Osteocyte (in vitro differentiated cells): ENCODE measurements at places on chromosomes 16 and 17.

GRCh38 chr17:67557921-67558320 lies 159.8 kb upstream of the NOL11 start:
- no peak for DNase-seq

DNA sequence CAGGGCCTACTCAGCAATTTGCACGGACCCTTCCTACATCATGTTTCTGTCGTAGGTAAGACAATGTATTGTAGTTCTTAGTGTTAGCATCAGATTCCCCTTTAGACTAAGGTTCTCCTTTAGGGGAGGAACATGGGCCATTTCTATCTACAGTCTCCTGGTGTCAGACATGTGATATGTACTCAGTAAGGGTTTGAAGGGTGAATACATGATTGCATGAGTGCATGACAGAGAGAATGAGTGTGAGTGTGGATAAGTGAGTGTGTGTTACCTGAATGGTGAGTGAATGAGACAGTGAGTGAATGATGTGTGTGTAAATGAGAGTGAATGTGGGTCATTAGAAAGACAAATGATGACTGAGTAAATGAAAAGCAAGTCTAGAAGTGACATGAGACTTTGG lies 476.8 kb downstream of the HAPSTR1 start:
- no peak for DNase-seq

DNA sequence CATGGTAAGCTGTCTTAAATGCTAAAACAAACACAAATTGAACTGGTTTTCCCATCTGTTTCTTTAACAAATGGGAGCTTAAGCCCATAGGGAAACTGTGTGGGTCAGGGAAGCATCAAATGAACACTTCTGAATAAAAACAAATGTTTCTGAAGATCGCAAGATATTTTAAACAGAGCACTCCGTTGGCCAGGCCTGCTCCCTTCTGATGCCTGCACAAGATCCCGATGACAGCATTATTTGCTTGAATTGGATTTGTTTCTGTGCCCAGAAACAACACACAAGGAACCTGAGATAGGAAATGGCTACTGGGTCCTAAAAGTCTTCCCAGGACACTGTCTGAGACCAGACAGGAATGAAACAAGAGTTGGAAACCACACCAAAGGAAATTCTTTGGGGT lies 425.8 kb upstream of the ZFHX3 start:
- DNase-seq, result peak; percentile 15

GRCh38 chr16:71412270-71413160 lies 29.3 kb downstream of the TLE7 start:
- DNase-seq, result peak; percentile 89

DNA sequence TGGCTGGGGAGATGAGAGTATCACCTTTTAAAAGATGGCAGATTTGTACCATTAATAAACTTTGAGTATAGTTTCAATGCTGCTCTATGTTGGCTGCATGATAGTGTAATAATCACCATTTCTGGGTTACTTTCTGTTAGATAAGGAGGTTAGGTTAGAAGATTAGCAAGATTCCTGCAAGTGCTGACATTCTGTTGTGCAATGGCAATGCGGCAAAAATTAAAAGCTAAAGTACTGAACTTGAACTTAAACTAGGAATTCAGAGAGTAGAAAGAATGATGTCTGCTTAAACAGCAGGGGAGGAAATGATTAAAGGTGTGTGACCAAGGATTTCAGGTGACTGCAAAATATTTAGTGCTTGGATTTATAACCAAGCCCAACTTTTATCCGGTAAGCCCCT lies 399.8 kb upstream of the MON1B start:
- no peak for DNase-seq

DNA sequence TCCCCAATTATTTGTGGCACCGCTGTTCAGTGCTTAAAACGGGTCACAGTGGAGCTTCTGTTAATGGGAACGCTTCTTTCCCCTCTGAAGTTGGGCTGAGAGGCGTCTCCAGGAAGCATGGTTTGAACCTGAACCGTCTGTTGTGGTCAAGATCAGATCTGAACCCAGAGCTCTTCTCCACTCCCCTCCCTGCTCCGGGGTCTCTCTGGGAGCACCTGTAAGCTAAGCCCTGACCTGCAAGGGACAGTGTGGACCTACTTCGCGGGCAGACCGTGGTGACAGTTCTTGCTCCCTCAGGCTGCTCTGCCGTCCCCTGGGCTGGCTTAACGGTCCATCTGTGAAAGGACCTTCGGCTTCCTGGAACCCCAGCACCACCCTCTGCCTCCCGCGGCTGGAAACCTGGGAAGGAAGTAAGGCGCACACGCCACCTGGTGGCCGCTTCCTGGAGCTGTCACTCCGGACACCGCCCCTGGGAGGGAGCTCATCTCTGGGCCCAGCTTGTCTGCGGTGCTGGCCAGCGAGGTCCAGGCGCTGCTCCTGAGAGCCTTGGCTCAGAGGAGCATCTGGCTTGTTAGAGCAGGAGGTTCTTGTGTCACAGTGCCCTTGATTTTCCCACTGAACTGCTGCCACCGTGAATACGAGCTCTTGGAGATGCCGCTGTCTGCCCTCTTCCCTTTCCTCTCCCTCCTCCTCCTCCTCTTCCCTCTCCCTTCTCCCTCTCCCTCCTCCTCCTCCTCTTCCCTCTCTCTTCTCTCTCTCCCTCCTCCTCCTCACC lies 518.5 kb upstream of the EEF2KMT start:
- no peak for DNase-seq

DNA sequence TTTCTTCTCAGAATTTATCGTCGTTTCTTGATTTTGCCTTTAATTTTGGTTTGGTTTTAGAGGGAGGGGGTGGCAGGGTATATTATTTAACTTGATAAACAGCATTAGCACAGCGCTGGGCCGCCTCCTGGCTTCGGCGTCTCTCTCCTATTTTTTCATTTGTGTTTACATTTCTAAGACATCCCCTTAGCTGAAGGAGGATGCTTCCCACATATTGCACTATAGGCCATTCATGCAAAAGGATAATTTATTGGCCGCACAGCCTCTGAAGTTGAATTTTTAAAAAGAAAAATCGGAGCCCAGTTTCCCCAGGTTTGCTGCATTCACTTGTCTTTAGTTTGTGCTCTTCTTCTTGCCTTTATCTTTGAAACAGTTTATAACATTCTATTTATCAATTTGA lies 497.4 kb upstream of the ZFHX3 start:
- DNase-seq, result no peak

DNA sequence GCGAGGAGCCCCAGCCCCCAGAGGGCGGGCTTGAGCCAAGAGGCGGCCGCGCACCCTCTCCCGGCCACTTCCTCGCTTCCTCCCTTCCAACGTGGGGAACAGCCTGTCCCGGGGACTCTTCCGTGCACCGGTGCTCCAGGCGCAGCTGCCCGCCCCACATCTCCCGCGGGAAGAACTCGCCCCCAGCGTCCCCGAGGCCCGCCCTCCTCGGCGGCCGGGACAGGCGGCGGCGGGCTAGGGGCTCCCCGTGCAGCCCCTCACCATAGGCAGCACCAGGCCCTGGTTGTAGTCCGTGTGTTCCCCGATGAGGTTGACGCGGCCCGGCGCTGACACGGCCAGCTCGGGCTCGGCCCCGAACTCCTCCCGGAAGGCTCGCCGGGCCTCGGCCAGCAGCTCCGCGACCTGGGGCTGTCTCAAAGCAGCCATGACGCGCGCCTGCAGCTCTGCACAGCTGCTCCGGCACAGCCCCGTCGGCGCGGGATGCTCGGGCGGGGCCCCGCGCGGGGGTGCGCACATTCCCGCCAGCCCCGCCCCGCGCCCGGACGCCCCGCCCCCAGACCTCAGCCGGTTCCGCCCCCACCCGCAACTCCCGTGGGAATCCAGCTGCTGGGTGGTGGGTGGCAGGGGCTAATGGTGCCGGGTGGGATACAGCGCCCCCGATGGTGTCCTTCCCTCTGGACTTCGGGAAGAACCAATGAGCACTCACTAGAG lies at the start of gene GALK1:
GALK1 (minus strand) TSS at position 482 of the 711 bp plus-strand sequence; CDS start at position 426, 56 bp downstream.
- peak; percentile 89 for DNase-seq

DNA sequence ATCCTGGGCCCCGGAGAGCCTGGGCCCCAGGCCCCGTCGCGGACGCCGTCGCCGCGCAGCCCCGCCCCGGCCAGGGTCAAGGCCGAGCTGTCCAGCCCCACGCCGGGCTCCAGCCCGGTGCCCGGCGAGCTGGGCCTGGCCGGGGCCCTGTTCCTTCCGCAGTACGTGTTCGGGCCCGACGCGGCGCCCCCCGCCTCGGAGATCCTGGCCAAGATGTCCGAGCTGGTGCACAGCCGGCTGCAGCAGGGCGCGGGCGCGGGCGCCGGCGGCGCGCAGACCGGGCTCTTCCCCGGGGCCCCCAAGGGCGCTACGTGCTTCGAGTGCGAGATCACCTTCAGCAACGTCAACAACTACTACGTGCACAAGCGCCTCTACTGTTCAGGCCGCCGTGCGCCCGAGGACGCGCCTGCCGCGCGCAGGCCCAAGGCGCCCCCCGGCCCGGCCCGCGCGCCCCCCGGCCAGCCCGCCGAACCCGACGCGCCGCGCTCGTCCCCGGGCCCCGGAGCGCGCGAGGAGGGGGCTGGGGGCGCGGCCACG lies 36.8 kb upstream of the ZC3H18 start:
- DNase-seq, result no peak

DNA sequence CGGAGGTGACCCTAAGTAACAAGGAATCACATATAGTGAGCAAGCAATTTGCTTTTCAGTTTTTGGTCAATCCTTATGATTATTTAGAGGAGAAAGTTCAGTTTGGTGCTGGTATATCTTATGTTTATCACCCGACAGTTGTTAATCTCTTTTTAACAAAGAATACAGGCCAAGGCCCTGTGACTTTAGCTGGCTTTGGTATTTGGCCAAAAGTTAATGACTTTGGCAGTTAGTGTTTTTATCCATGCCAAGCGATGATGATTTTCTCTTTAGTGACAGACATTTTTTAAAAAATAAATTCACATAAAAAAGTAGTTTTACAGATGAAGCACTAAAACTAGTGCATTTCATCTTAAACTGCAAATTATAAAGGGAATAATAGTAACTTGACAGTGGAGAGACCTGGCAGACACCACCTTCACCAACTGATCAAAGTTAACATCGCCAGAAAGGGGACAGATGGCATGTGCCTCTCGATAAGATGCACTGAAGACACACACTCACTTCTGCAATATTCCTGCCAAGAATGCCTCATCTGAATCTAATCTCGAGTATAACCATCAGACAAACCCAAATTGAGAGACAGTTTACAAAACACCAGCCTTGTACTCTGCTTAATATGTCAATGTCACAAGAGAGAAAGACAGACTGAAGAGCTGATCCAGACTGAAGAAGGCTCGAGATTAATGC lies 6.9 kb downstream of the DEXI start:
- no peak for DNase-seq
